ENCODE measurements at places on chromosomes 4 and X.

DNA sequence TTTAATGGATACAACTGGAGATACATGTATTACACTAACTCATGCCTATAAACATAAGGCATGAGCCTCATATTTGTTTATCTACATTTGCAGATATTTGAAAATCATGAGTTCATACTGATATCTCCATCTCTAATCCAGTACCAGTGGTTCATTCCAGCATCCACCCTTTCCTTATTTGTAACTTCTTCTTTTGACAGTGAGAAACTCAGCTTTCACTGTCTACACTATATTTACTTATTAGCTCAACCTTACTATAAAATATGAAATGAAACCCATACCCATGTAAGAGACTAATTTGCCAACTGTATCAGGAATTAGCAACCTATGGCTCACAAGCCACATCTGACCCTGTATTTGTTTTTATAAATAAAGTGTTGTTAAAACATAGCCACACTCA lies 161.9 kb upstream of the GPRIN3 start:
- DNase-seq = no peak

DNA sequence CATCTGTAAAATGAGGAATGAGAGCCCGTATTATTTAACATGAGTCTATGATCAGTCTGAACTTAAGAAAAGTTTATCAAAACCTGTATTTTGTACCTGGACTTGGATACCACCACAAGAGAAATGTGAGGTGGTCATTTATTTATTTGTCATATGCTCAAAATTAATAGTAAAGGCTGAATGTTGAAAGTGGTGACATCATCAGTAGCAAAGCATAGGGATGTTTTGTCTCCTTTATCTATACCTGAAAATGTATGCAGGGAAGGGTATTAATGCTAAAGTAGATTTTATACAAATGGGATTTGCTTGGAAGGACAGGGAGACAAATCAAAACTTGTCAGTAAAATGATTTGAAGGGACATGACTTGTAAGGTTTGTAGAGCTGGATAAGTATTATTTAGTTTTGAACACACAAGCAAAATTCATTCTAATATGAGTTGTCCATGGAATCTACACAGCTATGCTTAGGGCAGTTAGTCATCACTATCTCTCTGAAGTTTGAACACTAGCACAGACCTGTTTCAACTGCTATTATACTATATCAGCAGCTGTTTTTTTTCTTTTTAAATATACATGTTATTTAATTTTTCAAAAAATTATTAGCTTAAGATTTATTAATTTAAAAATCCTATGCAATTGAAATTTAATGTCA lies 52.4 kb upstream of the GUCY1A1 start:
- DNase-seq = no peak

- no peak for DNase-seq
These were observed 106.6 kb downstream of the NSUN7 start for GRCh38 chr4:40856277-40856839.

GRCh38 chr4:182688081-182688480 lies 229.1 kb downstream of the DCTD start:
- no peak for DNase-seq

- no peak for DNase-seq
These were observed 8.0 kb downstream of the AMOT start for GRCh38 chrX:112832481-112833095.

DNA sequence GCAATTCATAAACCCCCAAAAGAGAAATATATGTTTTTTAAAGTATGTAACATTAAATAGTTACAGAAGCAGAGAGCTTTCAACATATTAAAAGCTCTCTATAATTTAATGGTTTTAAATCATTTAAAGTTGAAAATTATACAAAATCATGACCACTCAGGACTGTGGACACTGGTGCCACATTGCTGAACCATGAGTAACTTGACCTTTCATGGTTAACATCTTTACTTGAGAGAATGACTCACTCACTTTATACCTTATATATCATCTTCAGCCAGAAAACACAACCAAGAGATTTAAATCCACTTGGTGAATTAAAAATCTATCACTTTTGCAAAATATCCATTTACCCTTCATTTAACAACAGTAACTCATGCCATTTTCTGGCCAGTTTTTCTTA lies 584.3 kb upstream of the SMIM31 start:
- DNase-seq = no peak

- DNase-seq = no peak
These were observed 212.4 kb upstream of the GRID2 start for GRCh38 chr4:92091335-92091734.

- no peak for DNase-seq
These were observed 42.4 kb upstream of the SLC2A9 start for GRCh38 chr4:10063544-10064300.

DNA sequence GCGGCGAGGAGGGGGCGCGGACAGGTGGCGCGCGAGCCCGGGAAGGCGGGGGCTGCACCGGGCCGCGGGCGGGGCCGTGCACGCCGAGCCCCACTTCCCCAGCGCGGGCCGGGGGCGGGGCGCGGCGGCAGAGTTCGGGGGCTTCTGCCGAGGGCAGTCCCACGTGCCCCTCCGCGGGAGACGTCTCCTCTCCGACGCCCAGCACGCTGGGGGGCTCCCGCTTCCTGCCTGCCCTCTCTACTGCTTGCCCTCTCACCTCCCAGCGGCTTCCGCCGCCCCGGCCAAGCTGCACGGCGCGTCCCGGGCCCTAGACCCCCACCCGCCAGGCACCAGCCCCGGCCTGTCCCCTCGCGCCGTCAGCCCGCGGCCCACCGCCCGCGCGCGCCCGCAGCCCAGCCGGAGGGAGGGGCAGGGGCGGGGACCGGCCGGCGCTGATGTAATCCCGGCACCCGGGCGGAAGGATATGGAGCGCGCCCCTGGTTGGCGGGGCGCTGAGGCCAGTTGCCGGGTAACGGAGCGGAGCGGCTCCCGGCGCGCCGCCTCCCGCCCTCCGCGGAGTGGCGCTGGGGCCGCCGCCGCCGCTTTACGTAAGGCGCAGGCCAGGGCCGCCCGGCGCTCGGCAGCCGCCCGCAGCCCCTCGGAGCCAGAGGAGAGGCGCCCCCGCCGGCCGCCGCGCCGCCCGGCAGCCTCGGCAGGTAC lies at the start of gene KIAA0232:
Gene KIAA0232 (plus strand): TSS at position 581 of the 699 bp plus-strand sequence. CDS start 41,727 bp downstream, outside the sequence.
- DNase-seq = peak; percentile 89

- no peak for DNase-seq
These were observed 38.6 kb downstream of the PJA1 start for GRCh38 chrX:69126642-69127041.

DNA sequence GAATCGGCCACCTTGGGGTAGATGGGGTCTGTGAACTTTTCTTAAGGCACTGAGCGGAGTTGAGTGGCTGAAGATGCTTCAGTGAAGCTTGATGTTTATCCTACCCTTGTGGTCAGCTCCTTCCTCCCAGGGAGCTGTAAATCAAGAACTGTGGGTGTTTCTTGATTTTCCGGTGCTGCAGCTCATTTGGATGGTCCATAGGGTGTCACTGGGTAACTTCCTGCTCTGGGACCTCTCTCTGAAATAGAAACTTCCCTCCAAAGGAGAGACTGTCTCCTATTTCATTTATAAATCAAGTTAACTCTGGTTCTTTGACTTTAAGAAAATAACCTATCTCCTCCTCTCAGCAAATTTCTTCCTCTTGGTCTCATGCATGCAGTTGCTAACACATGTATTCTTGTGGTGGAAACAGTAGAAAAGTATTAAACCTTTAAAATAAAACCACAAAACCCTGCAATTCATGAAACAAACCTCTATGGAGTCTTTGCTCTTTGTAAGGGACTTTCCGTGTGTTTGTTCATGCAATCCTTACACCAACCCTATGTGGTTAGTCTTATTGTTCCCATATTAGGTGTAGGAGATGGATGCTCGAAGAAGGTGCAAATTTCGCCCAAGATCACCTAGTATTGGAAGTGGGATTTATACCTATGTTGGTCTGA lies 110.3 kb downstream of the SHROOM3 start:
- DNase-seq = no peak

DNA sequence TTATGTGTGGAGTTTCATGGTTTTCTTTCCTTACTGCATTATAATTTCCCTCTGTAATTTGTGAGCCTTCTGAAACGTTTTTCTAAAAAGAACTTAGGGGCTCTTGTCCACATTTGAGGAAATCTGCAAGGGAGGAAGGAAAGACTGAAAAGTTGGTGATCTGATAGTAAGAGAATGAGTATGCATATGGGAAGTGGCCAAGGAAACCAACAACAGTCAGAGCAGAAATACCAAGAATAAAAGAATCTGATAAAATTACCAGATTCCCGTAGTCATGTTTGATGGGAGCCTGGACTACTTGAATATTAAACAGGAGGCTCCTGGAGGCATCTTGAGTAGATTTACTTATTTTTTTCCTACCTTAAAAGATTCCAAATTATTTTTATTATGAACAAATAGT lies 50.1 kb downstream of the MEPE start:
- DNase-seq = no peak

- DNase-seq = no peak
These were observed 217.9 kb upstream of the MAB21L2 start for GRCh38 chr4:150363721-150364688.

- DNase-seq = no peak
These were observed 31.5 kb upstream of the OPHN1 start for GRCh38 chrX:68464796-68465195.

GRCh38 chr4:154076921-154077320 lies 288.0 kb upstream of the SFRP2 start:
- DNase-seq = no peak

DNA sequence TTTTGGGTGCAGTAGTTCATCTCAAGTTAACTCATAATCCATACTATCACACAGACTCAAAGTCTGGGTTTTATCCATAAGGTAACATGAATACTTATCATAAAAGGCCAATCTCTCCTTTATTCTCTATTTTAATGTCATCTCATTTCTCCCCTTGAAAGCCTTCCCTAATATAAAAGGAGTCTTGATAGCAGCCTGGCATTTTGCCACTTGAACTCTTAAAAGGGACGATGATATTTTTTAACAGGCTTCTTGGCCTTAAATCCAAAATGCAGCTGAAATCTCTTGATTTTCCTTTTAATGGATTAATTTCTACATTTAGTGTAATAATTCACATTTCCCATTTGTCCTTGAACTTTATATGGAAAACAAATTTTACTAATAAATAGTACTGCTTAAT lies 8.4 kb upstream of the JCHAIN start:
- no peak for DNase-seq

DNA sequence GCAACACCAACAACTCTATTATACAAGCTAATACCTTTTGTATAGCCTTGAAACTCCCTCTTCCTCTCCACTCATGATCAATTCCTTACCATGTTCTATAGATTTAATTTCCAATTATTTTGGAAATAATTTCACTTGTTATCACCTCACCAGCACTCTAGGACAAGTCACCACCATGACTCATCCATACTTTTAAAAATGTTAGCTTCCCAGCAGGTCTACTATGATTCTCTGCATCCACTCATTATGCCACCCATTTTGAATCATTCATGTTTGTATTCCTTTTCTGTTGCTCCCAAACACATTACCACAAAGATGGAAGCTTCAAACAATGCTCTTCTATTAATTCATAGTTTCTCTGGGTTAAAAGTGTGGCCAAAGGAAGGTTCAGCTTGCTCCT lies 469.6 kb downstream of the PDGFC start:
- no peak for DNase-seq

- no peak for DNase-seq
These were observed 106.7 kb downstream of the ADRA2C start for GRCh38 chr4:3872834-3873313.

- DNase-seq = no peak
These were observed 852 bp upstream of the WDR44 start for GRCh38 chrX:118345045-118345463.

DNA sequence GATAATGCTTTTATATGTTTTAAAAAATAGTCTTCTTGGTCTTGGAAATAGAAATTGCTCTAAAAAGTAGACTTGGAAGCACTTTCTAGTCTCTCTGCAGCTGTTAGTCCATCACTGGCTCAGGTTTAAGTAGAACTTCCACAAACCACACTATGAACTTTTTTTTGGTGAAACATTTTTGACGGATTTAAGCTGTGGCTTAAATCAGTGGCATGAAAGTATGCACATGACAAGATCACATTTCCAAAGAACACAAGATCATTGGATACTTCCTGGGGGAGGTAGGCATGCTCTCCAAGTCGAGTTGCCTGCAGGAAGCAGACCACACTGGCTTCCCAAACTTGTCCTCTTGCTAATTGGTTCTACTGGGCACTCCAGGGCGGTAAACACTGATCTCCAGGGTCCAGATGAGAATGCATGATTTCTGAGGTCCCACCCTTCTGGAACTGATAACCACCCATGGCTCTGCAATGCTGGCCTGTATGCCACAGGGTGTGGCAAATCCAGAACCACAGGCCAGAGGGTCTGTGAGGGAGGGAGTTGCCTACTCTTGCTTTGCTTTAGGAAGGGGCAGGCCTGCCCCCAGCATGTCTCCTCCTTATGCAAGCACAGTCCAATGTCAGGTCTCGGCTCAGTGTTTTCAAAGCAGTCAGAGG lies 331.9 kb upstream of the SFRP2 start:
- DNase-seq = no peak

GRCh38 chrX:41273638-41274037 lies 60.3 kb upstream of the DDX3X start:
- DNase-seq = no peak

- no peak for DNase-seq
These were observed 1306.8 kb downstream of the STIM2 start for GRCh38 chr4:28167411-28167810.

DNA sequence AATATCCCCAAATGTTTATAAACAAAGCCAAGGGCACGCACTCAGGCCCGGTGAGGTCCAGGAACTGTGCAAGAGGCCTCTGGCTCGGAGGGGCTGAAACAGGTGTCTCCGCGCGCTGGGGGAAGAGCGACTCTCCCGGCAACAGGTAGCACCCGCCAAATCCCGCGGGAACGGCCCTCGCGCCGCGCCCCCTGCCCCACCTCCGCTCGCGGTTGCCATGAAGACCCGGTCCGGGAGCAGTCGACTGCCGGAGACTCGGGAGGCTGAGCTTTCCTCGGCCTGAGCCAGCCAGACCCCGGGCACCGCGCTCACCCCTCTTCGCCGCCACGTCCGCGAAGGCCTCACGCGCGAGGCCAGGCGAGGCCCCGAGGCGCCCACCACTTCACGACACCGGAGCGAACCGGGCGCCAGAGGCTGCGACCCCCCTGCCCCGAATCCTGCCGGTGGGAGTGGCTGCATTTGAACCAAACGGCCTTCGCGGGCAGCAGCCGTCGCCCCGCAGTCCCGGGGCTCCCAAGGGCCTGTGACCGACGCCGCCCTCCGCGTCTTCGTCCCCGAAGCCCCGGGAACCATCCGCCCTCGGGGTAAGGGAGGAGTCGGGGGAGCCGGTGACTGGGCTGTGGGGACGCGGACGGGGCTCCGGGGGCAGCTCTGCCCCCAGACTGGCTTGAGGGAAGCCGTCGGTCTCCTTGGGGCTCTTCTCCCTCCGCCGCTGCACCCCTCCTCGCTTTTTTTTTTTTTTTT lies at the start of gene NSUN7:
Gene NSUN7 (plus strand): TSS at position 239 of the 744 bp plus-strand sequence. CDS start 739 bp downstream, outside the sequence.
- no peak for DNase-seq

GRCh38 chrX:38006291-38006690 lies at the start of gene SYTL5:
SYTL5 (plus strand) TSS chrX:38006553; CDS start chrX:38033890, 27,337 bp downstream.
- DNase-seq = no peak

DNA sequence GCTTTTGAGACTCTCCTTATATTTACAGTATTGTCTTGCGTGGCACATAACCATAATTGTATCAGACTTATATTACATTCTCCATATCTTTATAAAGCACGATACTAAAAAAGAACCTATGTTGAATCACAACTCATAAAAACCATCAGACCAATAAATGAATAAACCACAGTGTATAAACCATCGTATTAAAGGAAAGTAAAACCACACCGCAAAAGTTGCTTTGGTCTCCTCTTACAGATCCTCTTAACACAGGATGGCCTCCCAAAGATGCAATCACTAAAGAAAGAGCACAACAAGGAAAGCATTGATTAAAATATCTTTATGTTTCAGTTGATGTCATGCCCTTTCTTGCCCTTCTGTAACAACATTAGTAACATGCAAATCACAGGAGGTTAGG lies 437.9 kb downstream of the AFF2 start:
- DNase-seq = no peak
